Fibroblast of mammary gland (primary cell): ENCODE measurements at places on chromosomes 4 and X.

DNA sequence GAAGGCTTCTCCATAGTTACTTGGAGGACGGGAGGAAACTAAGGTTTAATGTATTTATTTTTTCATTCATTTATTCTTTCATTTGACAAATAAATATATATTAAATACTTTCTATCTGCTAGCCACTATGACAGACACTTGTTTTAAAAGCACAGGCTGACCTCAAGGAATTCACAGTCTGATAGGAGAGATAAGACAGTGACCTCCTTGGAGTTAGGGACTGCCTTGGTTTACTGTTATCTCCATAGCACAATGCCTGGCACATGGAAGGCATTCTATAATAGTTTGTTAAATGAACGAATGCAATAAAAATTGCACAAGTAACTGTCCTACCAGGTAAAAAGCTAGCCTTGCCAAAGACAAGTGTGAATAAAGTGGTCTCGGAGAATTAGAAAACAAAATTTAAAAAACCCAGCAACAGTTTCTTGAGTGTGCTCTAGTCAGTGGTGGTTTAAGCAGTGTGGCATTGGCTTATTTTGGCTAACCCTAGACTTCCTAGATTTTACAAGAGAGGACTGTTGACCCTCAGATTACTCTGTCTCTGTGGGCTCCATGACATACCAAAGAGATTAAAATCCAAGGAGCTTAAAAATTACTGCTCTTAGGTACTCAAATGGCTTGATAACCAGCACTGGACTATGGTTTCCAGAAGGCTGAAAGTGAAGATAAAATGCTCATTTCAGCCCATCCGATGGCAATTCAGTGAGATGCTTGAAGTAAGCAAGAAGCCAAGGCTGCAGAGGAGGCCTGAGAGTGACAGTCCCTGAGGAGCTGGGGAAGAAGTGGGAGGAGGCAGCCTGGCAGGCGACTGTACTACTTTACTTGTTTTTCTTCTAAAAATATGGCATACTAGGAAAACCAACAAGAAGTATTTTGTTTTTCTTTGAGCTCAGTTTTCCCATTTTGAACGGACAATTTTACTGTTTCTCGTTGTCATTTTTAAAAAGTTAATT is 9.6 kb downstream of the AFP start:
- DNase-seq: no peak

- DNase-seq: no peak
Observed at GRCh38 chr4:106038012-106038411, 142.7 kb downstream of the NPNT start.

DNA sequence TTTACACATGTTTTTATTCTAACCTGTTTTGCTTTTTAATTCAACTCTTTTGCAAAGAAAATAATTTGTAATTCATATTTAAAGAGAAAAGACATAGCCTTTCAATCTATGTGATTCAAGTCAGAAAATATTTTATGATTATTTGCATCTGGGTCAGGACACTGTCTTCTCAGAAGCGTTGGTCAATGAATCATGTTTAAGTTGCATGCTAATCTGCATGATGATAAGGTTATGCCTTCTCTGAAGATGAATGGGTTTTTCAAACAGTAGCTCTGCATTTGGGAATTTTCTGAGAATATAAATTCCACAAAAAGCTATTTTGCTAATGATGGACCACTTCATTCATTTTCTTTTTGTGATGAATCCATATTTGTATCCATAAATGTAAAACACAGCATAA is 282.5 kb downstream of the TMA16 start:
- DNase-seq: no peak

GRCh38 chr4:47819178-47819577 is 18.7 kb downstream of the CORIN start:
- no peak for DNase-seq

GRCh38 chr4:93327346-93327745 is 501.2 kb upstream of the ATOH1 start:
- no peak for DNase-seq

GRCh38 chr4:133146574-133147241 is 2.4 kb upstream of the PCDH10 start:
- DNase-seq: peak; percentile 50

- no peak for DNase-seq
Observed at GRCh38 chr4:153005899-153006381, 69.8 kb downstream of the FHDC1 start.

GRCh38 chr4:109733728-109734127 is 3.9 kb upstream of the PLA2G12A start:
- DNase-seq: no peak

DNA sequence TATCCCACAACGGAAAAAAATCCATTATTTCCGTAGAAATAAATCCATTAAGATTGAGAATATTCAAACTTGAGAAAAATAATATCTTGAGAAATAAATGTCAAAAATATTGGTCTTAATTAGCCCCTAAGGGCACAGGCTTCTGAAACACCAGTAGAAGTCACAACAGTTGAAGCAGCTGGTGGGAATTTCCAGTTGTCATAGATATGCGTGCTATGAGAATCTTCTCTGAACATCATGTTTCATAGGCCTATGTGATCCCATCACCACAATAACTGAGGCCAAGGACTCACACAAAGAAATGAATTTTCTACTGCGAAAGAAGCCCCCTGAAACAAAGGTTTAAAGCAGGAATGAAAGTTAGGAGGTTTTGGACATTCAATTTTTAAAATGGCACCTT is 292.0 kb downstream of the DTHD1 start:
- DNase-seq: no peak

DNA sequence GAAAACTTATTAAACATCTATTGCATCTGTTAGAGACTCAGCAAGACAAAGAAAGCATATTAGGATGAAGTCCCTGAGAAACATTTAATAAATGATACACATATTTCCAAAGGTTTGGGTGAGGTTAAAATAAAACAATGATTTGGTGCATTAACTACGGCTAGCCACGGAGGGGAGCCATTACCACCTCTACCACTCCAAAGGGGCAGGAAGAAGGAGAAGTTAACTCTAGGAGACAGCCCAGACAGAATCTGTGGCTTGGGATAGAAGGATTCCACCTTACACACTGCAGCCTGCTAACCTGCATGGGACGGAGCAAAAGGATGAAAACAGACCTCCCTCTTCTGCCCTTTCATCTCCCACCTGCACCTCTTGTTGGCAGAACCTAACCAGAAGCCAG is 189.1 kb upstream of the C1QTNF7 start:
- peak; percentile 64 for DNase-seq

GRCh38 chr4:183727482-183727881 is 68.4 kb downstream of the TRAPPC11 start:
- no peak for DNase-seq

DNA sequence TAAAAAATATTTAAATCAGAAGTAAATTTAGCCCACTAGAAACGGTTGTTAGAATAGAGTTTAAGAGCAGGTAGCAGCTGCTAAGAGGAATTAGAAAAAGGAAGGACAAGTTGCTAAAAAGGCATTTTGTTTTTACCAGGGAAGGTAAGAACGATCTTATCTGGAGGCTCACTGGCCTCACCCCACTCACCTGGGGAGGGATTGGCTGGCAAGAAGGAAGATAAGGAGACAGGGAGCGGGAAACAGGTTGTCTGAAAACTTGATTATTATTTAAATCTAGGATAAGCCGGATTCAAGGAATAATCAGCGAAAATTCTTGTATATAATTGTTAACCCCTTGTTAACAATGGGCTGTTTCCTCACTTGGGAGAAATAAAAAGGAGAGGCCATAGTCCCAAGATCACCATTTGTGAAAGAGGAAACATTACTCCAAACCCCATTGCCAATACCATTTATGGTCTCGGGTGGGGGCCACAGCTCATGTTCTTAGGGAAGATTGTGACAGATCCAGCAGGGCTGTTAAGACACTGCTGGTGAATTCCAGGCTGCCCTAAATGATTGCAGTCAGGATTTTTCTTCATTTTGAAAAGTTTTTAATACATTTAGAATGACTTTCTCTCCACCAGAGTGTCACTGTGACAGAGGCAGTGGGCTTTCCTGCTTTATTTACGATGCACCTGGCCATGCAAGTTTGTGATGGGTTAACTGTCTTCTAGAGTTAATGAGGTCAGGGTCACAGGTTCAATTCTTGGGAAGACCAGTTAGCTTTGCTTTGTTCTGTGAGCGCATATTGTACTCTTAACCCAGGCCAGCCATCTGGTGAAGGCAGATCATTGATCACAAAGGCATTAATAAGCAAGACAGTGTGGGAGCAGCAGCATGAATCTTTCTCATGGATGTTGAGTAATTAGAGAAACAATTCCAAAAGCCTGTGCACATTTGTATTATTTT is 106.6 kb downstream of the CEP135 start:
- DNase-seq: no peak

DNA sequence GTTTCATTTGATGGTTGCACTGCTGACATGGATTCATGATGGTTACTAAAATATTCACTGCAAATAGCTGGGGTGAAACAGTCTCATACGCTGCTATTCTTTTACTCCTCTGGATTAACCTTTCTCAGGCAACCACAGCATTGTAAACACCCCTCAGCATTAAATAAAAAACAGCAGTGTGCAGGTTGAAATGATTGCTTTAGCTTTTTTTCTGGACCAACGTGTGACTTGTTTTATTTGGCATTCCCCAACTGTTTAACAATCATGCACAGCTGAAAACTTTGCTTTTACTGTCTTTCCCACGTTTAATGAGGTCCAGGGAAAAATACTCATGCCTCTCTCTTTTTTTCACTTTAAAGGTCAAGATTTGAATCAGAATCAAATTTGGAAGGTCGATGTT is 490.8 kb downstream of the RAPGEF2 start:
- DNase-seq: no peak

GRCh38 chr4:135739354-135739753 is 1537.8 kb upstream of the PABPC4L start:
- DNase-seq: no peak

- DNase-seq: no peak
Observed at GRCh38 chrX:109914114-109914849, 88.6 kb upstream of the TMEM164 start.

- DNase-seq: peak; percentile 51
Observed at GRCh38 chr4:2793586-2794485, 951 bp downstream of the SH3BP2 start.

DNA sequence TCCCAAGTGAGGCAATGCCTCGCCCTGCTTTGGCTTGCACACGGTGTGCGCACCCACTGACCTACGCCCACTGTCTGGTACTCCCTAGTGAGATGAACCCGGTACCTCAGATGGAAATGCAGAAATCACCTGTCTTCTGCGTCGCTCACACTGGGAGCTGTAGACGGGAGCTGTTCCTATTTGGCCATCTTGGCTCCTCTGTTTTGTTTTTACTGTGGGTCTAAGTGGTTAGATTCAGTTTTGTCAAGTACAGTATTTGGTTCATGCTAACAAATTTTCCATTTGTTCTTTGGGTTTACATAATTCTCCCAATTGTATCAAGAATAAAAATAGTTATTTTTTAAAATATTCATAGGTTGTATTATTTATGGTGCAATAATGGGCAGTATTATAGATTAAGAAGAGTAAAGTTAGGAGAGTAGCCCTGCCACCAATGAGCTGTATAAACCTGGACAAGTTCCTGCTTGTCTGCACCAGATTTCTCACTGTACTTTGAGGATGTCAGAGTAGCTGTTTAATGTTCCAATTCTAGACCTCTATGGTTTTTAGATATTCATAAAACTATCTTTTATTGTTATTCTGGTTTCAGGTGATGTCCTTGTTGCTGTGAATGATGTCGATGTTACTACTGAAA is 23.4 kb downstream of the INTU start:
- DNase-seq: no peak

- DNase-seq: no peak
Observed at GRCh38 chr4:66555301-66555700, 885.0 kb upstream of the EPHA5 start.

GRCh38 chr4:147340591-147341120 is 140.2 kb upstream of the EDNRA start:
- peak; percentile 75 for DNase-seq

DNA sequence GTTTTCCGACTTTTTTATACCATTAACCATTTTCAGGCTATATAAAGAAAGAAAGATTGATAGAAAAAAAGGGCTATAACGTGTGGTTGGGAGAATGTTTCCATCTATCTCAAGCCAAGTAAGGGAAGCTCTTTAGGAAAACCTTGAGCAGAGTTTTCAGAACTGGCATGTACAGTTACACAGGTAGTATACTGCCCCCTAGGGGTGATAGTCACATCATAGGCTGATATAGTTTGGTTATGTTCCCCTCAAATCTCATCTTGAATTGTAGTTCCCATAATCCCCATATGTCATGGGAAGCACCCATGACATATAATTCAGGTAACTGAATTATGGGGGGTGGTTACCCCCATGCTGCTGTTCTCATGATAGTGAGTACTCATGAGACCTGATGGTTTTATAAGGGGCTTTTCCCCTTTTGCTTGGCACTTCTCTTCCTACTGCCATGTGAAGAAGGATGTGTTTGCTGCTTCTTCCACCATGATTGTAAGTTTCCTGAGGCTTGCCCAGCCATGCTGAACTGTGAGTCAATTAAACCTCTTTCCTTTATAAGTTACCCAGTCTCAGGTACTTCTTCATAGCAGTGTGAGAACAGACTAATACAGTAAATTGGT is 186.8 kb downstream of the TMA16 start:
- peak; percentile 62 for DNase-seq

DNA sequence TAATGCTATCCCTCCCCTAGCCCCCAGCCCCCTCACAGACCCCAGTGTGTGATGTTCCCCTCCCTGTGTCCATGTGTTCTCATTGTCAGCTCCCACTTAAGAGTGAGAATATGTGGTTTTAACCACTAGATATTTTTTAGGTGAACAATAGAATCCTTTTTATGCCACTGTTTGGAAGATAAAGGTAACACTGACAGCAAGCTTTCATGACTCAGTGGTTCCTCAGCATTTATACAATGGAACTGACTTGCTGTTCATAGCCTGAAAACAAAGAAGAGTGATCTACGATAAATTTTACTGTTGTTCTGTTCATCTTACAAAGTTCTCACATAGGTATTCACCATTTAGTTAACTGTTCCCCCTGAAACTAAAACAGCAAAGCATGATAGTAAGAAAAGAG is 147.8 kb downstream of the ARHGAP10 start:
- DNase-seq: no peak

DNA sequence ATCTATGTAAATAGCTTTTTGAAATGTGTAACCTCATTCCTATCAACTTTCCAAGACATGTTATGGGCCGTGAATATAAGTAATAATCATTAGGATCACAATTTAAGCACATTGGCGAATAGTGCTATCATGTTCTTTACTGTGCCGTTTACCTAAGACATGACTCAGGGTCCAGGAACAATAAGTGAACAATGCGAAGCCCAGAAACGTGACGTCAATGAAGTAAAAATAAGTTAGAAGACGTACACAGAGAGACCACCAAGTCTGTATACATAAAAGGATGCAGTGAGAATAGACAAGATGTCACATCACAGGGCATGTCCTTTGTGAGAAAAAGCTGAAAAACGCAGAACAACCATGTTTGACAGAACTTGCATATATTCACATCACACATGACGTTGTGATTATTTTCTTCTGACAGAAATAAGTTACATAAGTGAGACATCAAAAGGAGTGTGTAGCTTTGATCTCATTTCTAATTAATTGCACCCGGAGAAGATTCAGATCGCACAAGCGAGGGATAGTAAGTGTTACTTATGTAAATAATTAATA is 49.4 kb upstream of the FAT1 start:
- no peak for DNase-seq
